NCI-H524 treated with DMSO at 0.1 percent for 48 hours (cell line): ENCODE measurements at places on chromosomes 13 and 19.

DNA sequence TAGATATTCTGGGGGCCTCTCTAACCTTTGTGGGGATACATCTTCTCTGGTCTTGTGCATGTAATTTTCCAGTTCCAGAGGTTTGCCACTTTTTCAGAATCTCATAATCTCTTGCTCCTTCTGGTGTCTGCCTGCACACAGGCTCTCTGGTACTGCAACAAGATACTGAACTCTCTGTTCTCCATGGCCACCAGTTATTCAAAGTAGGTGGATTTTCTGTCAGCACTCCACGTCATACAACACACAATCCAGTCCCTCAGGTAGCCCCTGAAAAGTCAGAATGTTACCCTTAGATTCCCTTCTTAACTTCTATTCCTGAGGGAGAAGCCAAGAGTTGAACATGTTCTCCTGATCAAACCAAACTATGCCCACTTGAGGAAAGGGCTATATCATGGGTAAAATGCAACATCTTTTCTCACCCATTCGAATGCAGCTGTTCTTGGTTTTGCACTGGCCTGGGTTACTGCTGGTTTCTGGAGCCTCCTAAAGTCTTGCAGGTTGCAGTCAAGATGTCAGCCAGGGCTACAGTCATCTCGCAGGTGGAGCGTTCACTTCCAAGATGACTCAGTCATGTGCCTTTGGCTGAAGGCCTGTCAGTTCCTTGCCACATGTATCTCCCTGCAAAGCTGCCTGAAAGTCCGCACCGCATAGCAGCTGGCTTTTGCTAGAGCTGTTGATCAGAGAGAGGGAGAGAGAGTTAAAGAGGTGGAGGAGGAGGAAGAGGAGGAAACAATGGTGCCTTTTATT is 57.7 kb upstream of the TUBA3C start:
- no peak for DNase-seq

- DNase-seq = no peak
These were observed 885.2 kb upstream of the SLITRK6 start for GRCh38 chr13:86684402-86684801.

DNA sequence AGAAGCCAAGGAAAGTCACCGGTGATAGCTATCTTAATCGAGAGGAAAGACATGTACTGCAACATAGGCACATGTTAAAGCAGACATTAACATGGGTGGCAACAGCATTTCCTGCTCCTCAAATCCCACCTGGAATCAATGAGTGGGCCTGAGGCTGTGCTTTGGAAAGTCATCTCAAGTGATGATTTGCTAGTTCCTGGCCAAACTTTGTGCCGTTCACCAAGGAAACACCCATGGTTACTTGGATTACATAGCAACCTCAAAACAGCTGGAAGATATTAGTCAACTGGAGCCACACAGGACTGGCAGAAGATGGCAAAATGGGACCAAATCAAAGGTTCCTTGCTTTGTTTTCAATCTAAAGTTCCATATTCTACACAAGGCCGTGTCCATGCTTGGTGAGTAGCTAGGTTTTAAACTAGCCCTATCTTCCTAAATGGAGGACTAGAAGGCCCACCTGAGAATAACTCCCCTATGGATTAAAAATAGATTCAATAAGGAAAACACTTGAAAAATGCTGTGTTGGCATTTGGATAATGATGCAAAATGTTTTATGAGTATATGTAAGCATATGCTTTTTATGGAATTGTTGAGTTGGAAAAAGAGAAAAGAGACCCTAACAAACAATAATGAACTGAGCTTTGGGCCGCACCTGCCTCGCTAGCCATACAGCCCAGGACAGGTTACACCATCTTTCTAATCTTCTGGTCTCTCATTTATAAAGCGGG is 144.5 kb downstream of the RGCC start:
- DNase-seq = no peak

- no peak for DNase-seq
These were observed 65.3 kb upstream of the ZNF681 start for GRCh38 chr19:23823952-23824389.
